Activated CD4-positive, alpha-beta T cell treated with anti-CD3 and anti-CD28 coated beads, Interleukin-2, amount 10 ng/mL, durations not matched to agents 7 days and 5 days (primary cell): ENCODE measurements at places on chromosomes 4 and X. TPM values are rescaled to one million over a fixed set of nuclear protein-coding genes. Genes with fewer than 3 reads are reported as not detected.

MAGEA4 gene
- total RNA-seq = not detected

ALAS2 gene
- total RNA-seq = not detected

PABPC1L2A gene
- total RNA-seq = not detected

PPP1R3F gene
- total RNA-seq = 12.3 TPM

PDCL2 gene
- total RNA-seq = not detected

SUPT20HL2 gene
- not detected for total RNA-seq

TCEAL4 gene
- total RNA-seq = 5.1 TPM

KCND1 gene
- total RNA-seq = 2.9 TPM

DMRTC1 gene
- total RNA-seq = 0.12 TPM

MAPK10 gene
- not detected for total RNA-seq

SLC16A2 gene
- total RNA-seq = not detected

CT45A6 gene
- total RNA-seq = not detected

CT45A3 gene
- not detected for total RNA-seq

PNMA6A gene
- total RNA-seq = 0.15 TPM

GYPB gene
- not detected for total RNA-seq

ARHGAP36 gene
- not detected for total RNA-seq

RHOXF1 gene
- total RNA-seq = not detected

GAGE2A gene
- not detected for total RNA-seq

NOA1 gene
- 21.7 TPM for total RNA-seq

CACNA1F gene
- total RNA-seq = 0.33 TPM

CCDC120 gene
- total RNA-seq = 5.9 TPM

ITIH6 gene
- not detected for total RNA-seq

DKK2 gene
- not detected for total RNA-seq

GPR82 gene
- not detected for total RNA-seq

SASH3 gene
- 254 TPM for total RNA-seq

SPANXA2 gene
- total RNA-seq = not detected

MAGEC1 gene
- not detected for total RNA-seq

S100P gene
- total RNA-seq = 7.2 TPM

ZAR1 gene
- not detected for total RNA-seq

NUP62CL gene
- total RNA-seq = 3.1 TPM

DSPP gene
- total RNA-seq = not detected

FAM184B gene
- not detected for total RNA-seq

TMEM35A gene
- total RNA-seq = not detected

SPATA4 gene
- total RNA-seq = not detected

GPR119 gene
- not detected for total RNA-seq

TRMT10A gene
- total RNA-seq = 7.9 TPM

SCML1 gene
- total RNA-seq = 5.3 TPM

GUF1 gene
- 28.5 TPM for total RNA-seq

TLR8 gene
- not detected for total RNA-seq

SSX2B gene
- total RNA-seq = not detected

FAT4 gene
- total RNA-seq = not detected

SSX3 gene
- not detected for total RNA-seq

VCX2 gene
- not detected for total RNA-seq

BDH2 gene
- total RNA-seq = 17.2 TPM

ZNF732 gene
- total RNA-seq = not detected

PNCK gene
- not detected for total RNA-seq

UTP14A gene
- total RNA-seq = 28.6 TPM

MAGEA9B gene
- not detected for total RNA-seq

CCSER1 gene
- total RNA-seq = not detected

TSPAN6 gene
- total RNA-seq = not detected

PYURF gene
- total RNA-seq = 47.5 TPM

IL1RAPL1 gene
- total RNA-seq = not detected

GABRE gene
- not detected for total RNA-seq

KLHL2 gene
- 30.1 TPM for total RNA-seq

FATE1 gene
- total RNA-seq = not detected

VCX3B gene
- total RNA-seq = not detected

UGT2A1 gene
- not detected for total RNA-seq

DCHS2 gene
- not detected for total RNA-seq

MID1 gene
- total RNA-seq = 0.23 TPM
